ENCODE measurements at places on chromosomes 12 and 14.
A peak's percentile ranks its signal among the peaks of the same experiment; 100 is the strongest.

DNA sequence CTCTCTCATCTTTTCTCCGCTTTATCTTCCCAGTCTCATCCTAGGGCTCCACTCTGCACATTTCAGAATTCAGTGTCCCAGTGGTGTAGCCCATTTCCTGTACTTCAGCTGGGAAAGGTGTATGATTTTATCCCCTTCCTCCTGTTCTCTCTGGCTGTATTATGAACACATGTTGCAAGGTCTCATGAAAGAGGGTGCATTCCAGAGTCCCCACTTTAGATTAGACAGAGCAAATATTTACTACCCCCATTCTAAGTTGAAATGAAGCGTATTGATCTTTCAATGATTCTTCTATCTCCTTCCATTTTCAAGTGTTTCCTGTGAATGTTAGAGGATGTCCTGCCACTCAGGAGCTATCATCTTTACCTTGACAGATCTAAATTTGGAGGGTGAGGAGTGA, 123.2 kb downstream of the WIF1 start:
- no peak for DNase-seq

GRCh38 chr12:108966378-108967151, 54.3 kb downstream of the SVOP start:
- no peak for DNase-seq

DNA sequence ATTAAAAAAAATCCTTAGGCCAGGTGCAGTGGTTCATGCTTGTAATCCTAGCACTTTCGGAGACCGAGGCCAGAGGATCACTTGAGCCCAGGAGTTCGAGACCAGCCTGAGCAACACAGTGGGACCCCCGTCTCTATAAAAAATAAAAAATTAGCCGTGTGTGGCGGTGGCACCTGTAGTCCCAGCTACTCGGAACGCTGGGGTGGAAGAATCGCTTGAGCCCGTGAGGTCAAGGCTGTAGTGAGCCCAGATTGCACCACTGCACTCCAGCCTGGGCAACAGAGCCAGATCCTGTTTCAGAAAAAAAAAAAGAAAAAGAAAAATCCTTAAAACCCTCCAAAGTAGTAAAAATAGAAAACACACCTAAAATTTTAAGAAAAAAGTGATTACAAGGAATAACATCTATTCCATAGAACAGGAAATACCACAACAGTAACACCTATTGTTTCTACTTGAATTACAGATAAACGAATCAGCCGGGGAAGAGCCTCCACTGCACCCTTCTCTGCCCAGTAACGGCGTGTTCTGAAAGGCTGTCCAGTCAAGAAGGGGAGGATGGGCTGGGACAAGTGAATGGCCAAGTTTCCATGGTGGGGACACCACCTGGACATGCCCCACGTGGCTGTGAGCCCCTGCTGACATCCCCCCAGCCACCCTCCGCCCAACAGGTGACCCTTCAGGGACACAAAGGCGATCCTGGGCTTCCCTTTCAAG, 17.8 kb downstream of the POLE start:
- DNase-seq = no peak

DNA sequence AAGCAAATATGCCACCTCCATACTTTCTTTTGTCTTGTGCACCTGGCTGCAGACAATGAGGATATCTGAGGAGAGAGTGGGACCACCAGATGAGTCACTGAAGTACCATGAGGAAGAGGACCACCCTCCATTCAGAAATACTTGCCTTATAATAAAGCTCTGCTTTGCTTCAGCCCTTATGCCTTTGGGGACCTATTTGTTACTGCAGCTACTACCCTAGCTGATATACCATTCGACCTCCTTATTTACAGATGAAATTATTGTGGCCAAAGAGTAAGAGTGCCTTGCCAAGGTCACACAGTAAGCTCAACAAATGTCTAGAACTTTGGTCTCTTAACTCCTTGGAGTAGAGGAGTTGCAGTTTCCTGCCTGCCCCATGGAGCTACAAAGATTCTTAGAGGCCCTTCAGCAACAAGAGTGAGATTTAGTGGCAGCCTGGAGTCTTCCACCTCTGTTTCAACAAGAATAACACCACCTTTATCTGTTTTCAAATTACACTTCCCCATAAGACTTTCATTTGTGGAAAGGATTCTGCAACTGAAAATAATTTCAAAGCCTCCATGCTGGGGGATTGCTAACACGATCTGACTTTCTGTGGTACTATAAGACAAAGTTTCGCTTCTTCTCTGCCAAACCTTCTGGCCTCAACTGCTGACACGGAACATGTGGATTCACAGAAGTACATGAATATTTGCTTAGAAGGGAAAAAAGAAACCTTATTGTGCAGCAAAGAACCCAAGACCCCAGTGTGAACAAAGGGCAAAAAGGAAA, 3.6 kb downstream of the CMKLR1 start:
- no peak for DNase-seq

- DNase-seq = no peak
These were observed 43.8 kb downstream of the SLC35F4 start for GRCh38 chr14:57822081-57822480.

- DNase-seq = no peak
These were observed 119.1 kb downstream of the PLXNC1 start for GRCh38 chr12:94267537-94267872.

- DNase-seq = no peak
These were observed 17.1 kb downstream of the CAND1 start for GRCh38 chr12:67286257-67286656.

DNA sequence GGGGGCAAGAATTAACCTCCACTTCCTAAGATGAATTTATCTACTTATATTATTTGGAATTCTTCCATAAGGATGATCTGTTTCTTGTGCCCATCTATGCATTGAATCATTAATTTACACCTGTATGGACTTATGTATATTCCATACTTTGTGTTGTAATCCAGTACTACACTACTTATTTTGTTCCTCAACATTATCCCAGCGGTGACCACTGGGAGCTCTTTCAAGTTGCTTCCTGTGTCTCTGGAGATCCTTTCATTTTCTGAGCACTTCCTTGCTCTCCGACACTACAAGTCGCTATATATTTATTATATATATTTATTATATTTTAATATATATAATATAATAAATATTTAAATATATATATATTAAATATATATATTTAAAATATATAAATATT, 54.9 kb upstream of the SCN8A start:
- DNase-seq = peak; percentile 46

DNA sequence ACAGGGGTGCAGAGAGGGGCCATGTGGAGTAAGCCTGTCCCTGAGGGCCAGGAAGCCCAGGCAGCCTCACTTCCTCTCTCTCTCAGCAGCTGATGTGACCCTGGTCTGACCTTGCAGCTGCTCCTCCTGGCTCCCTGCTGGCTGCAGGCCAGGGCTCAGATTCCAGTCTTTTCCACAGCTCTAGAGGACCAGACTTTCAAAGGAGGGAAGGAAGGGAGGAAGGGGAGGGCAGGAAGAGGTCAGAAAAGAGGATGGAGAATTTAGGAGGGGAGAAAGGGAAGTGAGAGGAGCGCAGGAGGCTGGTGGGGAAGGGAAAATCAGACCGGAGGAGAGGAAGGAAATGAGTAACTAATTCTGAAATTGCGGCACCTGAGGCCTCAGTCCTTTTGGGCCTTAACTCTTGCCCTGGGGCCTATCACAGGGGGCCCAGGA, 40.9 kb upstream of the VASH1 start:
- no peak for DNase-seq

DNA sequence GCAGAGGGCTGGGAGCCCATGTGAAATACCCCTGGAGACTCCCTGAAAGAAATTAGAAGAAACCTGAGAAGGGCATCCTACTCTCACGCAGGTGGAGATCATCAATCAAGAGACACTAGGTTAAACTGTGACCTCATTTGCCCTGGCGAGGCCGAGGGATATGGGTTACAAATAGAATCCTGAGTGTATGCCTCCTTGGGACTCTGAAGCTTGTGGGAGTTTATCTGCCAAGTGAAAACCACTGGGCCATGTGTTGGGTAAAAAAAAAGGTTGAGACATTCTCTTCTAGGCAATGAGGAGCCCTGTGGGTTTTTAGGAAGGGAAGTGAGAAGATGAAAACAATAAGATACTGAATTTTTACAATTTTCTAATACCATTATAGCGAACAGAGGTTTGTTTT, 160.7 kb upstream of the ARID2 start:
- no peak for DNase-seq

- DNase-seq = no peak
These were observed 14.9 kb upstream of the MCRS1 start for GRCh38 chr12:49582850-49583249.

- no peak for DNase-seq
These were observed 55.8 kb upstream of the OR6J1 start for GRCh38 chr14:22699801-22700564.

GRCh38 chr12:93823616-93824391, 146.6 kb downstream of the CRADD start:
- peak; percentile 43 for DNase-seq

GRCh38 chr12:1811281-1811947, 9.0 kb upstream of the LRTM2 start:
- no peak for DNase-seq

- no peak for DNase-seq
These were observed 85.1 kb downstream of the BORCS5 start for GRCh38 chr12:12441843-12442461.

DNA sequence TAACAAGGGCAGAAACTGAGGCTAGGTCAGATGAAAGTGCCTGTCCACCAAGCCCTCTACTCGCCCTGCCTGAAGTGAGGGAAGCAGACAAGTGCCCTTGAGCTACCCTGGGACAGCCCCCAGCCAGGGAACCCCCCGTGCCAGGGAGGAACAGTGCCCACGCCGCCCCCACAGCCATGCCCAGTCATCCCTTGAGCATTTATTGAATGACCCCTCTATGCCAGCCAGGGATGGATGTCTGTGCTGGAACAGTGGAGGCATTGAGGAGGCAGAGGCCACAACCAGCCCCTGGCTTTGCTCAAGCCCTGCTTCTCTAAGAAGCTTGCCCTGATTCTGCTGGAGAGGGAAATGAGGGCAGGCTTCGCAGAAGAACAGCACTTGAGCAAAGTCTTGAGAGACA, 3.7 kb upstream of the AQP6 start:
- DNase-seq = no peak

DNA sequence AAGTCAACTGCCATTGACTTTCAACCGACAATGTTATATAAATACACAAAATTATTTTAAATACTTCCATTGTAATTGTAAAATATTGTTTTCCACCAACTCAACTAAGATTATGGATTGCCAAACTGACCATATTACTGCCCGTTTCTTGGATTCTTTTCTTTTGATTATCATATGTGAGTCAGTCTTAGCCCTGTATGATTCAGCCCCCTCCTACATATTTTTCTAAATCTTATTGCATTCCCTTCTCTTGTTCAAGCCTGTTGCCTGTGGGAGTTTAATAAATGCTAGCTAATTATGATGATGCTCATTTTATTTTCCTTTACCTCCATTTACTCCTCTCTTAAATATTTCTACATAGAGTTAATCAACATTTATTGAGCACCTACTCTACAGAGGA, 6.8 kb downstream of the RASSF9 start:
- peak; percentile 81 for DNase-seq

- no peak for DNase-seq
These were observed 312.8 kb upstream of the SLC16A7 start for GRCh38 chr12:59282999-59283398.

DNA sequence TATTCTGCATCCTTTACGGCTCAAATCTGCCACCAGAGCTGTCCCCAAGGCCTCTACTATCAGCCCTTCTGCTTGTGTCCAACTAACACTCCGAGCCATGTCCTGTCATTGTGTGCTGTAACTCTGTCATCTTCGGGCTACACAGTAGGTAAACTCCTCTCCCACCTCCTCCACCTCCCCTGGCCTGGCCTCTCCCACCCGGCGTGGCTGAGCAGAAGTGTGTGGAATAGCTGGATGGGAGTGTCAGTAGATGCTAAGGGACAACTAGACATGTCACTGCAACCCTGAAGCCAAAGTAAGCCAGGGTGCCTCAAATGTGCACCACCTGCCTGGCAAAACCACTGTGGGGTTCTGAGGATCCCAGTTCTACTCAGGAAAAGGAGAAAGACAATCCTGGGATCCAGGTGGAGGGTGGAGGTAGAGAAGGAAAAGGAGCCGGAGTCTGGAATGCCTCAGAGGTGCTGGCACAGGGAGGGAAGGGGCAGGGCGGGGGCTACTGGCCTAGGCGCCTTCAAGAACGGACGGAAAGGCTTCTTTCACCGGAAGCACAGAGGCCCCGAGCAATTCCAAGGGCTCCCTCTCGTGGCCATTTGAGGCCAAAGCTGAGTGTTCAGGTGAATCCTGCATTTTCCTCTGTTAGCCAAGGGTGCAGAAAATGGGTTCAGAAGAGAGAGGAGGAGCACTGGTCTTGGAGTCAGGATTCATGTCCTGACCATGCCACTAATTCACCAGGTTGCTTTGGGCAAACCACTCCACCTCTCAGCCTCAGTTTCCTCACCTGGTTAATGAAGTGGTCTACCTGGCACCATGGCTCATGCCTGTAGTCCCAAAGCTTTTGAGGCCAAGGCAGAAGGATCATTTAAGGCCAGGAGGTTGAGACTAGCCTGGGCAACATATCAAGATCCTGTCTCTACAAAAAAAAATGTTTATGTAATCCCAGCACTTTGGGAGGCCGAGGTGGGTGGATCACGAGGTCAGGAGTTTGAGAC, 20.5 kb upstream of the FAM181A start:
- peak; percentile 65 for DNase-seq

- DNase-seq = peak; percentile 52
These were observed 629 bp downstream of the PRDM4 start for GRCh38 chr12:107760207-107760808.

GRCh38 chr12:95298916-95299315, 81.3 kb downstream of the VEZT start:
- DNase-seq = no peak

DNA sequence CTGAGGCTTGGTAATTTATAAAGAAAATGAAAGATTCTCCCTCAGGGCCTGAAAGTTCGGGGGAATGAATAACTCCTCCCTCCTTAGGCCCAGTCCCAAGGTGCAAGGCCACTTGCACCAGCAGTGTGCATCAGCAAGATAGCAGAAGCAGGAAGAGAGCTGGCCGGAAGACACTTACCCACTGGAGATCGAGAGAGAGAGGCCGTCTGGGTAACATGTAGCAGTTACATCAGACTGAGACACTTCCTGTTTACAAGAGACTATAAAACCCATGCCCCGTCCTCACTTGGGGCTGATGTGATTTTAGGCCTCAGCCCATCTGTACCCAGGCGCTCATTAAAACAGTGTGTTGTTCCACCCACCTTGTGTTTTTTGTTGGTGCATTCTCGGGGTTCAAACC, 85.2 kb downstream of the TMTC3 start:
- no peak for DNase-seq

DNA sequence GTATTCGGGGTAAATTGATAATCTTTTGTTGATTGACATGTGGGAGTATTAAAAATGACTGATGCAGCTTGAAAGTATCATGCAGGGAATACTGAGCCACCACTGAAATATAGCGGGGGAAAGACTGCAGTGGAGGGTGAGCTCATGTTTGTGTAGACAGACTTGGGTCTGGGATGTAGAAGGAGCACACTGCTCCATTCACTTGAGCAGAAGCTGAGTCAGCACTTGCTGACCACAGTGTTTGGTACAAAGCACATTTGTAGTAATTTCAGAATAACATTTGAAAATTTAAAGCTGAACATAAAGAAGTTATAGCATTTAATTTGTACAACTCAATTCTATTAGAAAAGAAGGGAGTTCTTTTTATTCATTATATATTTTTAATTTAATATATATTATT, 304.3 kb upstream of the PRICKLE1 start:
- DNase-seq = no peak

GRCh38 chr12:132471858-132472255, 18.1 kb upstream of the FBRSL1 start:
- DNase-seq = no peak
